ENCODE measurements at places on chromosomes 7 and 10.
A peak's percentile ranks its signal among the peaks of the same experiment; 100 is the strongest.

DNA sequence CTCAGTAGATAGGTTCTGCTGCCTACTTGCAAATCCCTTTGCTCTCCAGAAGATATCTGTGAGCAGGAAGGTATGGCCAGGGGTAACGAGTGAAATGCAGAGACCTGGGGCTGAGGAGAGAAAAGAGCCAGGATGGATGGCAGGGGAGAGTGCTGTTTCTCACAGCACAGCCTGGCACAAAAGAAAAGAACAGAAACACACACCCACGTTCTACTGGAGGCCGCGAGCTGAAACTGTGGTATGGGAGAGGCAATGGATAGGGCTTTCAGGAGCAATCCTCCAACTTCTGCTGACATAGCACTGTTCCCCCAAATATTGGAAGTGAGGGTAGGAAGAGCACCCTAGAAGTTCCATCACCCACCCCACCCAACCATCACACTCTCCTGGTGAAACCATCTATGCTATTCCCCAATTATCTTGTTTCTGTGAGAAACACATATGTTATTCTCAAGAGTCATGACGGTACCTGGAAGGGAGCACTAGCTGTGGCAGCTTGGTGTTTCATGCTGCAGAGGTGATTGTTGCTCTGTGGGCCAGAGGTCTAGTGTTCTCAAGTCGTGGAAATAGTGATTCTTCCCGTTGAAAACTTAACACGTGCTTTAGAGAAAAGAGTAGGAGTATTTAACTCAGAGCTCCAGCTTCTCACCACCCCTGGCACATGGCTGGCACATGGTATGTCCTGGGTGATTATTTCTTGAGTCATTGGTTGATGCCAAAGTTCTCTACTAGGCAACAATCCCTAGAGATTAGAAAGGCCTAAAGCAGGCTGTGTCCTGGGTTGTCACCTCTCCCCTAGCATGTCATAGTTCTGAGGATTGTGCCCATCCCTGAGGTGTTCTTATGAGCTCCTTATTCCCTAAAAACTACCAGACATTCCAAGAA, 198.3 kb downstream of the PLXNA4 start:
- no peak for DNase-seq

GRCh38 chr10:123398756-123399155, 244.6 kb downstream of the BUB3 start:
- DNase-seq, result no peak

- DNase-seq, result no peak
These were observed 159.8 kb downstream of the SH3PXD2A start for GRCh38 chr10:103695584-103696005.

GRCh38 chr7:77759294-77759889, 38.8 kb downstream of the TMEM60 start:
- no peak for DNase-seq

DNA sequence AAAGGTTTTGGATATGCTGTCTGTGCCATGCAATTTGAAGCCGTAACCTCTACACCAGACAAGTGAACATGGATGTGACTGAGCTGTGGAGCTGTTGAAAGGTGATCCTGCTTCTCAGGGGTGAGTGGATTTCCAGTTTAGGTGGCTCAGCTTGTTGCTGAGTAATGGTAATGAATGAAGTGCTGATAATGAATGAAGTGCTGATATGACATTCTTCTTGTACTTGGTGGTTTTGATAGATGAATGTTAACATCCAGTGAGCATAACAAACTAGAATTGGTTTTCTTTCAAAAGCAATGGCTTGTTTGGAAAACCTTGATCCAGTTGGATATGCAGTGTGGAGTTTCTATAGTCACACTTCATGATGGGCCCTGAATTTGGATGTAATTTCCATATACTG, 89.7 kb upstream of the FZD8 start:
- no peak for DNase-seq

GRCh38 chr10:123854003-123854402, 37.6 kb downstream of the CPXM2 start:
- DNase-seq, result no peak

DNA sequence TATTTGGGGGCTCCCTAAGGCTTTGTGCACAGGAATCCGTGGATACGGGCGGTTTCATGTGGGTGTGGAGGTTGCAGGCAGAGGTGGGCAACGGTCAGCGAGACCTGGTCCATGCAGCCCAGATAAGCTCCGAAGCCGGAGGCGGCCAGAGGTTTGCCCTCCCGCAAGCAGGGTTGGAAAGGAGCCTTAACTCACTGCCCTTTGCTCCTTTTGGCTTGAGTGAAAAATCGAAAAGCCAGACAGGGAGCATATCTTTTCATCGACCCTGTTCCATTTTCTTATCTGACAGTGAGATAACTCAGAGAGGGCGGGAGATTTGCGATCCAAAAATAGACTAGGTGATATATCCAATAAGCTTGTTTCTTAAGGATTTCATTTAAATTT, 1.5 kb downstream of the GRM3 start:
- no peak for DNase-seq

GRCh38 chr10:9449530-9449929, 1395.0 kb downstream of the GATA3 start:
- DNase-seq, result no peak

GRCh38 chr10:44060719-44061118, 324.2 kb downstream of the CXCL12 start:
- DNase-seq, result no peak

- no peak for DNase-seq
These were observed 46.2 kb downstream of the BAIAP2L1 start for GRCh38 chr7:98354511-98355249.

- no peak for DNase-seq
These were observed at the start of gene ARID5B for GRCh38 chr10:61900829-61901792. TSS of gene ARID5B (plus strand) at chr10:61901699. CDS start at chr10:61901710, 11 bp downstream.

- DNase-seq, result no peak
These were observed 172.5 kb downstream of the EGFR start for GRCh38 chr7:55191161-55191925.

GRCh38 chr7:156609010-156609877, 31.3 kb upstream of the RNF32 start:
- DNase-seq, result no peak

DNA sequence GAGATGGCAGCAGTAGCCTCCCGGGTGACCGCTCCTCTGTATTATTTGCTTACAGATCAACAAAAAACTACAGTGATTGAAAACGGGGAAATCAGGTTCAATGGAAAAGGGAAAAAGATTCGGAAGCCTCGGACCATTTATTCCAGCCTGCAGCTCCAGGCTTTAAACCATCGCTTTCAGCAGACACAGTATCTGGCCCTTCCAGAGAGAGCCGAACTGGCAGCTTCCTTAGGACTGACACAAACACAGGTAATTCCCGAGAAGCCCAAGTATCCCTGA, 2.2 kb downstream of the DLX6 start:
- no peak for DNase-seq

GRCh38 chr7:139563856-139564255, 40.4 kb downstream of the CLEC2L start:
- DNase-seq, result no peak

GRCh38 chr7:18770822-18771221, 275.3 kb downstream of the HDAC9 start:
- no peak for DNase-seq

DNA sequence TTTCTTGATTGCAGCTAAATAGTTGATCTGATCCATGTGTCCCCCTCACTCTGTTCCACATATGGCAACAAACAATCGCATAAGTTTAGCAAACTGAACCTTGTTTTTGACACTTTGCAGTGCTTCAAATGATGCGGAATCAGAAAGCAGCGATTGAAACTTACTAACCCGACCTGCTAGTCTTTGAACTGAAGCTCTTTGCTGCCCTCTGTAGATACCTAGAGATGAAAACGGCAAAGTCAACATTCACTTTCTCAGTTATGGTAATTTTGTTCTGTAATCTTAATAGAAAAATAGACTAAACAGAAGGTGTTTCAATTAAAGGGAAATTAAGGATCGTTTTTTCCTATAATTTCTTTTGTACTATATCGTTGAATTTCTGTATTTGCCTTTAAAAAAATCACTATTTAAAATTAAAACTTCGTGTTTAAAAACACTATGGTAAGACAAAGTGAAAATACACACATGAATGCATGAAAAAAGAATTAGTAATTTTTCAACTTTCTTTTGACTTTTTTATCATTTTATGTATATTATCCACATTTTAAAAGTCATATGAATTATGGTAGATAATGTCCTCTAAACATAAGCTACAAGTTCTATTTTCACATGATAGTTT, 276.5 kb downstream of the MAGI2 start:
- DNase-seq, result no peak

- no peak for DNase-seq
These were observed 287.8 kb downstream of the PHF14 start for GRCh38 chr7:11261470-11261869.

GRCh38 chr7:129012641-129013040, 42.3 kb downstream of the TNPO3 start:
- DNase-seq, result no peak

DNA sequence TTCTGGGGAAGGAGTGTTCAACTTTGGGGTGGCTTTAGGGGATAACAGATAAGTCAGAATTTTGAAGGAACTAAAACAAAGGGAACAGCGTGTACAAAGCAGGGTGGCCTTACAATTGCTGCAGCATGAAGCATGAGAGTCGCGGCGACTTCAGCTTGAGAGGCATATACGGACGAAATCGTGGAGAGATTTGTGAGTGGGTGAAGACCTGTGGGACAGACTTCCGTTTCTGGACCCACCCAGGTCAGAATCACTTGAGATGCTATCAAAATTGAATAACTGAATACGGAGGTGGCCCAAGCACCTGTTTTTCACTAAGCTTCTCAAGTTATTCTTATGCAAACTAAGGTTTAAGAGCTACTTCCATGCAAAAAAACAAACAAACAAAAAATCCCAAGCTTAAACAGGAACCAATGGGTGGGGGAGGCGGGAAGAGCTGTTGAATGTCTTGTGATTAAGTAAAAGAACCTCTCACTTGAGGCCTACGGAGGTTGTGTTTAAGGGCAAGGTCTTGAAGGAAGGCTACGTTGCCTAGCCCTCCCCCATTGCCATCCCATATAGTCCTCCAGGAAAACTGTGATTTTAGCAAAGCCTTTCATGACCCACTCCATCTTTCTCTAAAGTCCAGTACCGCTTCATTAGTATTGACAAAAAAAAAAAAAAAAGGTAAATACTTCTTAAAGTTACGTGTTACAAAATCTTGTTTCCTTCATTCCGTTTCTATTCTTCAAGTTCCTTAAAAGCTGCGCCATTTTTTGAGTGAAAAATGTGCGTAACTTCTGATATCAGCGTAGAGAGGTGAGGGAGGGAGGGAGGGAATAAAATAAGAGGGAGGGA, 1.3 kb upstream of the TRIM24 start:
- DNase-seq, result no peak

DNA sequence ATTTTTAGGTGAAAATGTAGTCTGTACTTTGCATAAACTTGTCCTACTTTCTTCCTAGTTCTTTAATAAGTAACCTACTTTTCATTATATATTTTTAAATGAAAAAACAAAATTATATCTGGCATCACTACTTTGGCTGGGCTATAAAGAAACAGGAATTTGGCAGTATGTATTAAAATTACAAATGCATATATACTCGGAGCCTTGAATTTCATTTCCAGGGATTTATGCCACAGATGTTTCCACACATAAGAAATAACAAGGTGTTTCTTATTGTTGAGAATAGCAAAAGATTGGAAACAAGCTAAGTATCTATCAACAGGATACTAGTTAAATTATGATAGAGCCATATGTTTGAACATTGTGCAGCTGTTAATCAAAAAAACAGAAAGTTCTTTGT, 2.2 kb upstream of the ARHGAP12 start:
- DNase-seq, result no peak

- no peak for DNase-seq
These were observed 43.0 kb downstream of the GNA12 start for GRCh38 chr7:2800931-2801688.

- peak; percentile 93 for DNase-seq
These were observed 106.7 kb downstream of the TES start for GRCh38 chr7:116316838-116317628.

GRCh38 chr10:132200344-132201110, 13.8 kb downstream of the DPYSL4 start:
- no peak for DNase-seq
